ENCODE measurements at places on chromosomes 1 and 21. TPM values are rescaled to one million over a fixed set of nuclear protein-coding genes. Genes with fewer than 3 reads are reported as not detected.
A peak's percentile ranks its signal among the peaks of the same experiment; 100 is the strongest.

- no peak for DNase-seq
- no peak overlapping the region for H3K27ac ChIP-seq
- no peaks in the 10 kb centered on the region for H3K36me3 ChIP-seq
- H3K4me1 ChIP-seq, result no peaks in the 10 kb centered on the region
Observed at GRCh38 chr1:158117854-158118704, 62.6 kb upstream of the CD1D start.

Gene CNR2
- not detected for total RNA-seq

GRCh38 chr21:35179990-35180540 is 131.0 kb upstream of the RUNX1 start:
- no peaks in the 10 kb centered on the region for H3K36me3 ChIP-seq
- peaks cover 13% of the 10 kb centered on the region for H3K4me1 ChIP-seq
- no peaks in the 10 kb centered on the region for H3K27me3 ChIP-seq
- DNase-seq, result peak; percentile 63
- H3K4me3 ChIP-seq, result no peak overlapping the region
- 0 out of 2 replicates have a peak overlapping the region, but pooled peaks have one; percentile 23 for H3K27ac ChIP-seq

Gene SAMSN1
- total RNA-seq, result not detected

Measured in PC-9 (cell line).